ENCODE measurements at places on chromosomes 1 and 21.
A peak's percentile ranks its signal among the peaks of the same experiment; 100 is the strongest.

- DNase-seq = no peak
Measured at GRCh38 chr1:30693822-30694221, 29.6 kb downstream of the MATN1 start.

- peak; percentile 27 for DNase-seq
Measured at GRCh38 chr21:46666941-46667740, 31.7 kb downstream of the PRMT2 start.

GRCh38 chr1:234507626-234508387, 28.8 kb upstream of the TARBP1 start:
- no peak for DNase-seq

DNA sequence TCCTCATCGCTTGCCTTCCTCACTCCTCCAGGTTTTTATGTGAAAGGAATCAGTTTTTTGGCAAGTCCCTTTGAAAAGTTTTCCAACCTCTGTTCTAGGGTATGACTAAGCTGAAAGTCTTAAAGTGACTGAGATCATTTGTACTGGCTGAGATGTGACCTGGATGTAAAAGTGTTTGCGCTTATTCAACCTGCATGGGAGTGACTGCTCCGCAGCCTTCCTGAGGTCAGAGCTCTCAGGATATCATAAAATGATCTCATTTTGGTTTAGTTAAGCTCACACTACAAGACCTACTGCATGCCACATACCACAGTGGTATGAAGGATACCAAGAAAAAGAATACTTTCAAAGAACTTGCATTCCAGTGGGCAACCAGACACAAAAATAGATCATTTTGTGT, 29.8 kb upstream of the TADA1 start:
- peak; percentile 27 for DNase-seq

- DNase-seq = no peak
Measured at GRCh38 chr1:1623181-1623630, 7.9 kb downstream of the MIB2 start.

DNA sequence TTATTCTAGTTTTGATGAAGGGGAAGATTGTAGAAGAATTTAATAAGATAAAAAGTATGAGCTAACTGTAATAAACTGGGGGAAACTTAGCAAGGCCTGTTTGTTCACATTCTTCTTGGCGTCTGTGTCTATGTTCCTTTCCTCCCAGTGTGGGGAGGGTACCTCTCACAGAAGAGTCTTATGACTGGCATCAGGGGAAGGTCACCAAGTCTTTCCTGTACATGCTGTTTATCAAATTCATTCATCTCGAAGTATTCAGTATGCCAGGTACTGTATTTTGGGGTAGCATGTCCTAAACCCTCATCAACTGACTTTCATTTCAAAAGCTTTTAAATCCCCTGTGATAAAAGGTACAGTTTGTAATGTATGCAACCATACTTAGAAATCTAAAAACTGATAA, 78.4 kb downstream of the HS2ST1 start:
- DNase-seq = no peak

GRCh38 chr1:43952731-43953346, 6.1 kb downstream of the IPO13 start:
- DNase-seq = no peak

DNA sequence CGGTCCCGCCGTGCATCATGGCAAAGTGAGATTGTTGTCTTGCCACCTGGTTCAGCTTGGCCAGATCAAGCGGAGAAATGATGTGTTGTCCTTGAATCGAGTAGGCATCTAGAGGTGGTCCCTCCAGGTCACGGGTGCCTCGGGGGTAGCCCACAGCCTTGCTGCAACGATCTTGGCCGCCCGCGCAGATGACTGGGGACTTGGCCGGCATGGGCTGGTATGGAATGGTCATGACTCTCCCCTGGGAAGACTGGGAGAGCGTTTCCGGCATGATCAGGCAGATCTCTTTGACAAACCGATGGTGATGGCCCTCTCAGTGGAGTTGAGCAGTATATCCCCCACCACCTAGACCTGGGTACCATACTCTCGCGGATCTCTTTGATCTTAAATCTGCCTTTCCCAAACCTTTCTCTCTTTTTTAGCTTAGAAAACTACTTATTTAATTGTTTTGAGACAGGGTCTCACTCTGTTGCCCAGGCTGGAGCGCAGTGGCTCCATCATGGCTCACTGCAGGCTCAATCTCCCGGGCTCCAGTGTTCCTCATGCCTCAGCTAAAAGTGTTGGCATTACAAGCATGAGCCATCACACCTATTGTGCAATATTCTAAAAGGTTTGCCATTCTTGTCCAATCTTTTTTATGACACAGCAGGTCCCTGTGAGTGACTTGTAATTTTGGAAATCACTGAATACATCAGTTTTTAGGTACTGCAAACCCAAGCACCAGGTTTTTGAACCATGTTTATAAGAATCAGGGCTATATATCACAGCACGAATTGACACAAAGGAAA, 9.4 kb upstream of the ELAPOR1 start:
- DNase-seq = no peak
